Cardiac fibroblast (primary cell): ENCODE measurements at places on chromosomes 1 and 21.

DNA sequence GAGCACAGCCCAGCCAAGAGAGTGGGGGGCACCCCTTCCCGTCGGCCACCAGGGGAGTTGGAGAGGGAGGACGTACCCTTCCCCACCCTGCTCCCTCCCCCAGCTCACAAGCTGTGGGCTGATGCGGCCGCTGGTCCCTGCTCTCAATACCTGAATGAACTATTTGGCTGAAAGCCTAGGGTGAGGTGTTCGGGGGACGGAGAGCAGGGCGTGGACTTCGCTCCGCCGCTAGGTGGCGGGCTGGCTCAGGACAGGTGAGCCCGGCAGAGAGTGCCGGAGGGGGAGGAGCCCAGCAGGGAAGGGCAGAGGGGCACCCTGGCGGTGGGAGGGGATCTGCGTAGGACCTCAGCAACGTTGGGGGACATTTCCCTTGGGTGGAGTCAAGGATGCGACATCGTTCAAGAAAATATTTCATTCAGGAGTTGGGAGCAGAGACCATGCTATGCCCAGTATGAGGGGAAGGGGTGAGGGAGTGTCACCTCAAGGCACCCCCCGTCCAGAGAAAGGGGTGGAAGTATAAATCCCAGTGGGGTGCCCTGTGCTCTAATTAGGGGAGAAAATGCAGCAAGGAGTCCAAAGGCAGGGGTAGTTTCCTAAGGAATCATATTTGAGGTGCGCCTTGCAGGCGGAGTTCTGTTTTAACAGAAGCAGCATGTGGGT lies 12.0 kb upstream of the RHBG start:
- DNase-seq, result peak; percentile 16

DNA sequence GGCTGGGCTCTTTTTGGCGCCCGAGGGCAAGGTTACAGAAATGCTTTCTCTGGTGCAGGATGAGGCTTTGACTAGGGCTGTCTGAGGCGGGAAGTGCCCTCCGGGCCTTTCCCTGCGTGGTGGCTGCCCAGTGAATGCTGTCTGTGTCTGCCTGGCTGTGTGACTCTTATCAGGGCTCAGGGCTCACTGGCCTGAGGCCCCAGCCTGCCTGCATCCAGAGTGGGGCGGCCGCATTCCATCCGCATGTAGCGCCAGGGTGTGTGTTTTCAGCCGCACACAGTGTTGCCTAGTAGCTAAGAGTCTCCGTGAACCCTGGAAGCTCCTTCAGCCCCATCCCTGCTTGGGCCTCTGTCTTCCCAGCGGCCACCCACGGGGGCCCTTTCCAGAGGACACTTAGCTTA lies 59.1 kb downstream of the FAAP20 start:
- DNase-seq, result peak; percentile 59

- peak; percentile 24 for DNase-seq
Measured at GRCh38 chr1:164466429-164466828, 92.6 kb upstream of the PBX1 start.

DNA sequence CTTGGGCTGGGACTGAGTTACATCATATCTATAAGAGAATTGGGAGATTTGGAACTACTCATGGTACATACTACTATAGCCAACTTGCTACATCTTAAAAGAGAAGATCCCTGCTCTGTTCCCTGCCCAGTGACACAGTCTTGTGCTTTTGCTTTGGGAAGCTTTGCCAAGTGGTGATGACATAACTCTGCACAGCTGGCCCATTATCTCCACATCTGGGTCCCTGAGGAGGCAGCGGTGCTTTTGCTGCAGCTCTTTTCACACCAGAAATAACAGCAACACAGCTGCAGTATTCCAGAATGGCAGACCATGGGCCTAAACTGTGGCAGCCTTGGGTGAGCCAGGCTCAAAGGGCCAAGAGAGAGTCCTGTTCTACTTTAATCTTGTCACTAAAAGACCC lies 296.0 kb downstream of the HHAT start:
- no peak for DNase-seq

DNA sequence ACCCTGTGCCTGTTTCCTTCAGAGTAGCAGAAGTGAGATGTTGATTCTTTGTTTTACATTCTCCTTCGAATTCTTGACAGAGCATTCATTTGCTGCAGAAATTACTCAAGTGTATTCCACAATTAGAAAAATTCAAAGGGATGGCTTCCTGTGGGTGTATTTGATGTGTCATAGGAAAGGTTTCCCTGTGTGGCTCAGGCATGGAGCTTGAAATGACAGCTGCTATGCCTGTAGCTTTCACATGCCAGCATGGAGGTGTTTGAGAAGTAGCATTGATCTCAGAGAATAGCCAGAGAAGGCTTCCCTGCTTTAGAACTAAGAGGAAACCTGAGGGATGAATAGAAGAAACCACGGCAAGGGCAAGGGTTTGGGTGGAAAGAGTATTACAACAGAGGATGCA lies 317.2 kb upstream of the DEPDC1 start:
- DNase-seq, result no peak

DNA sequence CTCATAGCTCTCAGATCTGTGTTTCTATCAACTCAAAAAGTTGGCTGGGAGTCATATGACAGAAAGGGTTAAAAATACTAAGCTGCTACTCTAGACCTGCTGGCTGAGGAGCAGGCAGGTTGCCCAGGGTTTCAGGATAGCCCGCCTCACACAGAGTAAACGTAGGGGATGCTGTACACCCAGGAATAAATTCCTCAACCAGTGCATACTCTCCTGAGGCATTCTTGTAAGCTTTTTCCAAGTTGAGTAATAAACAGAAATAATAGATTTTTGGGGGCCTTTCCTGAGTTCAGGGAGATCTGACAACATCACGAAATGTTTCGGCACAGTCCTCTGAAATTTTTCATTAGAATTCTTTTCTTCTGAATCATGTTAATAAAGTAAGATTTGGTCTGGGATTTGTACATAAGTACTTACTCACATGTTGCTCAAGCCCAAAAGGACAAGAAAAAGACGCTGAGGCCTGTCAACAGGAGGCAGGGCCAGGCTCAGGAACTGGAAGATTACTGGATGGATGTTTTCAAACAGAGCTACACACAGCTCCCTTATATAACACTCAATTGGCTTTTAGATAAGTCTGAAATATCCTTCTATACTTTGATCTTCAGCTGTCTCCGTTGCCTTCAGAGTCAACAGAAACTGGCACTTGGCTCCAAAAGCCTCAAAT lies 41.0 kb downstream of the TGFBR3 start:
- DNase-seq, result peak; percentile 98

DNA sequence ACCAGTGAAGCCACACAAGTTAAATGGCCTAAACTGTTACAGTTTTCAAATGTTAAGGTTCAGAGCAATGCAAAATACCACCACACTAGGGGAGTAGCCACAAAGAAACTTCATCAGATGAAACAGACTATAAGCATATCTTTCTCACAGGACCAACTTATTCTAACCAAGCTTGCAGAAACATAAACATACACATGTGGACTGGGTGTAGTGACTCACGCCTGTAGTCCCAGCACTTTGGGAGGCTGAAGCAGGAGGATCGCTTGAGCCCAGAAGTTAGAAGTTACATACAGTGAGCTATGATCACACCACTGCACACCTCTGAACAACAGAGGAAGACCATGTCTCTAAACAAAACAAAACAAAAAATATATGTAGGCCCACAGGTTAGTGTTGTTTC lies 17.3 kb downstream of the WDR47 start:
- no peak for DNase-seq

GRCh38 chr1:2238361-2239012 lies 10.4 kb downstream of the SKI start:
- DNase-seq, result no peak

- DNase-seq, result peak; percentile 19
Measured at GRCh38 chr1:153032677-153033308, 1.8 kb downstream of the SPRR1B start.
